Stimulated activated CD8-positive, alpha-beta memory T cell treated with anti-CD3 and anti-CD28 coated beads, Interleukin-12 subunit alpha, Interleukin-12 subunit beta, amount 100 ng/mL, for 4 hours (primary cell): ENCODE measurements at places on chromosomes 1 and 21.

- DNase-seq: no peak
Observed at GRCh38 chr21:35530766-35531165, 481.7 kb upstream of the RUNX1 start.

DNA sequence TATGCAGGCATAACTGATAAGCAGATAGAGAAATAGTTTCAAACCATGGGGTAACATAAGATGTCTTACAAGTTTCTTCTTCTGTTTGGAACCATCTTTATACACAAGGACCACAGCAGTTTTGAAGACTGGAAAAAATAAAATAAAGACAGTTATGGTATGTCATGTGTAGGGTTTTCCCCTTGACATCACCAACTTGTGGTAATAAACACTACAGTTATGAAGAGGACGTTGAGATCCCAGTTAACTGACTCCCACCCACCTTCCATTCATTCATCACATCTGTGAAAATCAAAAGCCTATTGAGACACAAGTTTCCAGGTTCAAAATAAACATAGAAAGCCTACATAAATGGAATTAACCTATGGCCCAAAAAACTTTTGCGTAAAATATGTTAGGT, 92.5 kb upstream of the KRTAP19-8 start:
- DNase-seq: no peak

- no peak for DNase-seq
Observed at GRCh38 chr1:43914576-43915525, 18.8 kb upstream of the ARTN start.

- no peak for DNase-seq
Observed at GRCh38 chr1:235124665-235125064, 4.0 kb downstream of the TOMM20 start.

- no peak for DNase-seq
Observed at GRCh38 chr21:43027846-43028731, 47.5 kb downstream of the CBS start.

- DNase-seq: no peak
Observed at GRCh38 chr1:162056043-162056442, 13.4 kb upstream of the NOS1AP start.

GRCh38 chr1:230306169-230306568, 120.0 kb downstream of the PGBD5 start:
- no peak for DNase-seq

- DNase-seq: no peak
Observed at GRCh38 chr1:182484531-182485257, 34.7 kb downstream of the RGSL1 start.

GRCh38 chr1:176826265-176826664, 338.2 kb downstream of the ASTN1 start:
- no peak for DNase-seq

GRCh38 chr1:76921590-76921989, 54.3 kb downstream of the ST6GALNAC5 start:
- DNase-seq: no peak

DNA sequence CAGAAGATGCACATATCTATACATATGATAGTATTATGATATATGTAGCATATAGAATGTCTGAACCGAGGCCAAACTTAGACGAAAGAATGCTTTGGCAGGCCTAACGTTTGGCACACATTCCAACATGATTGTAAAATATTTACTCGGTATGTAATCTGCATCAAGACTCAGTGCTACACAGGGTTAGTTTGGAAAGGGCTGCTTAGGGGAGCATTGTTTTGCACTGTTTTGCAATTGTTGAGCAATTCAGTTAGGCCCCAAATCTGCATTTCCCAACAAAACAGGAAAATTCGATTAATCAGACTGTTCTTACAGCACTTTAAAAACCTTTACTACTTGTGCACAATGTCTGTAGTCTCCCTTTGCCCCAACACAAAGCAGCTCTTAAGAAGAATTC, 216.0 kb upstream of the NEGR1 start:
- DNase-seq: no peak

DNA sequence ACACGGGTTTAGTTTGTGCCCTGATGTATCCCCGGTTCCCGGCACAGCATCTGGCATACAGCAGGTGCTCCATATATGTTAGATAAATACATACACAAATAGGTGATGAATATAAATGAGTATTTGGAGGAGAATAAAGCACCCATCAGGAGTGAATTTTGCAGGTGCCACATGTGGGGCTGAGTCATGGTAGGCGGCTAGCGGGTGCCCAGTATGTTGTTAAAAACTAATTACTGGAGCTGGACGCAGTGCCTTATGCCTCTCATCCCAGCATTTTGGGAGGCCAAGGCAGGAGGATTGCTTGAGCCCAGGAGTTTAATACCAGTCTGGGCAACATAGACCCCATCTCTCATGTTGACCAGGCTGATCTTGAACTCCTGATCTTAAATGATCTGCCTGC, 16.7 kb upstream of the WASF2 start:
- no peak for DNase-seq

- no peak for DNase-seq
Observed at GRCh38 chr1:31127266-31127665, 61.7 kb upstream of the PUM1 start.

GRCh38 chr1:87329051-87329525, 408 bp downstream of the LMO4 start:
- peak; percentile 27 for DNase-seq

GRCh38 chr21:40844935-40845334, 2.0 kb downstream of the DSCAM start:
- no peak for DNase-seq

DNA sequence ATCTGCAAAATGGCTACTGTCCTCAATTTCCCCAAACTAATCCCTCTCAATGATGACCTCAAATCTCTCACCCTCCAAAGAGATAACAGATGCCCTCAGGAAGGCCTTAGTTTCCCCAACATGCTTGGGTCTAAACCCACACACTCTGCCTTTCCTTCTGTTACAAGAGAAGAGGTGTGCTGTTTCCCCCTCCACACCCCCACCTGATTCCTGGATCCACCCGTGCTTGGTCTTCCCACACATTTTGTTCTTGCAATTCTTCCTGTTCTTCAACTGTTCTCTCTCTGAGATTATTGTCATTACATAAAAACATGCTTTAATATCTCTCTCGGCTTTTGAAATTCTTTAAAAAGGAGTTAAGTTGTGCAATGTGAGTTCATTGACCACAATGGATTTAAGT, 5.7 kb upstream of the CBR3 start:
- no peak for DNase-seq

DNA sequence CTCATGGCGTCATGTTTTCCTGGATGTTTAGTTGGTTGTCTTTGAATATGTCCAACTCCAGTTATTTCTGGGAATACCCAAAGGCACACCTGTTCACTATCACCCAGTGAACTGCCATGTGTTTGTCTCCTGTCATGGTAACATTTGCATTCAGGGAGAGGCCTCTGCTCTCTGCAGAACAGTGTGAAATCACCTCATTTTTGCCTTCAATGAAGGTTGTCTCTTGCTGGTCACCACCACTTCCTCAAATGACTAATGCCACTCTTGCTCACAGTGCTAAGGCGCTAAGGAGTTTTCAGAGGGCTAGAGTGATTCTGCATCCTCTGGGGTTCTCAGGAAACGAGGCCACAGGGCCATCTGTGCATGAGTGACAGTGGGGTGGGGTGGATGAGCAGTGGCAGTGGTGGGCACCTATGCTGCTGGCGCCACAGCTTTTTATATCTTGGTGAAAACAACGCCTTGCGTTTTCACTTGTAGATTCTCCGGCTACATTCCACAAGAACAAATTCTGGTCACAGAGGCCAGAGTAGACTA, 60.0 kb upstream of the ATP5PO start:
- peak; percentile 45 for DNase-seq

GRCh38 chr1:43443197-43443946, 10.4 kb downstream of the HYI start:
- no peak for DNase-seq

GRCh38 chr21:42386034-42386591, 9.7 kb downstream of the TMPRSS3 start:
- no peak for DNase-seq

GRCh38 chr1:25661043-25661815, 44.6 kb downstream of the MAN1C1 start:
- no peak for DNase-seq

DNA sequence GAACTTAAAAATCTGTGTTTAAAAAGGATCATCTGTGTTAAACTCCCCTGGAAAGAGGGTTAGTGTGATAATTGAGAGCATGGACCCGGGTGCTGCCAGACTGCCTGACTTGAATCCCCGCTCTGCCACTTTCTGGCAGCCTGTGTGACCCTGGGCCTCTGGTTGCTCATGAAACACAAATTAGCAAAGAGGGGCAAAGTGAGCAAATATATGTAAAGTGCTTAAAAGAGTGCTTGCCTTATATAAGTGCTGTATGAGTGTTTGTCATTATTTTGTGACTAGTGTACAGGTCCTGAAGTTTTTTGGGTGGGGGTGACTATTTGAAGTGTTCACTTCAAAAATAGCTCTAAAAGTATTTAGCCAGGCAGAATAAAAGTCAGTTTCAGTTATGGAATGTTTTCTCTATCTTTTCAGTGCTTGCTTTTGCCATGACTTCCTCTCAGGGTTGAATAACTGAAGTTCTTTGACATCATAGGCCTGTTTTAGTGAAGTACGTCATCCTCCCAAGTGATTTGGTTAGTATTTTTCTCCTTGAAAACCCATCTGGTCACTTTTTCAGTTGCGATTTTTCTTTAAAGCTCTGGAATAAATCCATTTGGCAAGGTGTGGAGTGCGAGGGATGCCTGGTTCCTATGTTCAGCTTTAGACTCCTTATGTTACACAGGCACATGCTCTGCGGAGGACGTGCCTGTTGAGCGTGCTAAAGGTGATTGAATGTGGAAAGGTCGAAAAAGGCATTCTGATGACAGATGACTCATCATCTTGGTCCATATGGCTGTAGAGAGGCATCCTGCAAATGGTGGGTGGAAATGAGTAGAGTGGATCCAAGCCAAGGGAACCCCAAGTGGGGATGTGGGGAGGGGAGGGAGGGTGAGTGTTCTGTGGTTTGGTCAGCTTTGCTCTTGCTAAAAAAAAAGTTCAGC, 47.8 kb downstream of the AK4 start:
- no peak for DNase-seq

- DNase-seq: no peak
Observed at GRCh38 chr1:192003295-192004077, 154.8 kb upstream of the RGS18 start.

GRCh38 chr1:61332196-61332753, 249.9 kb downstream of the NFIA start:
- no peak for DNase-seq

- DNase-seq: no peak
Observed at GRCh38 chr1:164688791-164689190, 129.8 kb downstream of the PBX1 start.

DNA sequence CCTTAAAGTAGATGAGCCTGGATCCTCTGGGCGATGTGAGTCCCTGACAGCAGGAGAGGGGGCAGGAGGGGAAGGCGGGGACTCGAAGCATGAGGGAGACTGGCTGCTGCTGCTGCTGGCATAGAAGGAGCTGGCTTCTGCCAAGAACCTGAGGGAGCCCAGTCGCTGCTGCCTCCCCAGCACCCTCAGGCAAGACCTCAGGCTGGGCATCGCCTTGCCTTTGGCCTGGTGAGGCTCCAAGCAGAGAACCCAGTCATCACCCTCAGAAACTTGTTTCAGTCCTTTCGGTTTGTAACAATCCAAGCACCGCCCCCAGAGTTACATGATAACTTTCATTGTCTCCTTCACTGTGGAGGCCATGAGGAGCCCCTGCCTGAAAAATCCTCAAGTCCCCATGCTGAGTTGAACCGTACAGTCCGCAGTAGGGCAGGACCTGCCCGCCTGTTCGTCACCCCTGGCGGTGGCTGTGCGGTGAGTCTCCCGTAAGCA, 38.8 kb downstream of the POFUT2 start:
- no peak for DNase-seq

DNA sequence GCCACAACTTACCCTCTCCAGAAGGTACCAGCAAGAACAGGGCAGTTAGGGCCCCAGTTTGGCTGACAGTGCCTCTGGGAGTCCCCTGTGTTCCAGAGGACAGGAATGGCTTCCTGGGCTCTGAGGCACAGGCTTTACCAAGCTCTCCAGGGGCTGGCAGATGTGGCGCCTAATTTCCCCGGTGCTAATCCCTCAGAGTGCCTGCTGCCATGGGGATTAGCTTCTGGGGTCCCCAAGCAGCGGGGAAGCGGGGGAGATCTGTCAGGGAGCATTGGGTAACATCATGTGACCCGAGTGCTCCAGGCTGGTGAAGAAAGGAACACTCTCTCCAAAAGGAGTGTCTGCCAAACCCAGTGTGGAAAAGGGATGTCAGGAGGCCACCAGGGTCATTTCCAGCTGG, at the start of gene LACTBL1:
Gene LACTBL1, minus strand, starts transcription at position 107 of the 400 bp plus-strand sequence. CDS start 550 bp downstream, outside the sequence.
- DNase-seq: no peak

- DNase-seq: no peak
Observed at GRCh38 chr1:215987092-215987875, 420.2 kb downstream of the KCTD3 start.
